ENCODE measurements at places on chromosomes 7 and 10. TPM values are rescaled to one million over a fixed set of nuclear protein-coding genes. Genes with fewer than 3 reads are reported as not detected.

GRCh38 chr7:155763122-155763521, 49.1 kb downstream of the SHH start:
- H3K27me3 ChIP-seq: no peaks in the 10 kb centered on the region
- no peaks in the 10 kb centered on the region for H3K36me3 ChIP-seq
- H3K4me1 ChIP-seq: no peaks in the 10 kb centered on the region
- H3K27ac ChIP-seq: no peak overlapping the region
- no peak overlapping the region for H3K4me3 ChIP-seq

Gene OR13A1
- 0.79 TPM for total RNA-seq

GRCh38 chr7:66193146-66193725, 11.9 kb upstream of the TPST1 start:
- H3K4me1 ChIP-seq: no peaks in the 10 kb centered on the region
- H3K4me3 ChIP-seq: no peak overlapping the region
- DNase-seq: no peak
- H3K27ac ChIP-seq: no peak overlapping the region

DNA sequence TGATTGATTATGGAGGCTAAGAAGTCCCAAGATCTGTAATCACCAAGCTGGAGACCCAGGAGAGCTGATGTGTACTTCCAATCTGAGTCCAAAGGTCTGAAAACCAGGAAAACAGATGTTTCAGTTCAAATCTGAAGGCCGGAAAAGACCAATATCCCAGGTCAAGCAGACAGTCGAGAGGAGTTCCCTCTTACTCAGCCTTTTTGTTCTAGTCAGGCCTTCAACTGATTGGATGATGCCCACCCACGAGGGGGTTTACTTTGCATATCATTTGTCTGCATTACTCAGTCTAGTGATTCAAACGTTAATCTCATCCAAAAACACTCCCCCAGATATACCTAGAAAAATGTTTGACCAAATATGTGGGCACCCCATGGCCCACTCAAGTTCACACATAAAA, 7.4 kb upstream of the ARID5B start:
- no peak overlapping the region for H3K4me3 ChIP-seq
- no peak for DNase-seq
- peaks cover 9% of the 10 kb centered on the region for H3K4me1 ChIP-seq
- no peaks in the 10 kb centered on the region for H3K36me3 ChIP-seq
- no peak overlapping the region for H3K27ac ChIP-seq

- no peaks in the 10 kb centered on the region for H3K4me1 ChIP-seq
- no peaks in the 10 kb centered on the region for H3K27me3 ChIP-seq
These were observed 49.9 kb downstream of the ARMC3 start for GRCh38 chr10:22977751-22978150.

Gene OR6B1
- total RNA-seq: 1.4 TPM

Gene GRM3
- 0.47 TPM for total RNA-seq

Gene UNCX
- total RNA-seq: not detected

Gene GIGYF1
- 106 TPM for total RNA-seq

- no peaks in the 10 kb centered on the region for H3K36me3 ChIP-seq
- H3K4me3 ChIP-seq: no peak overlapping the region
- H3K4me1 ChIP-seq: no peaks in the 10 kb centered on the region
- no peak for DNase-seq
- no peak overlapping the region for H3K27ac ChIP-seq
These were observed 434.8 kb downstream of the LRMDA start for GRCh38 chr10:75866300-75866625.

GRCh38 chr7:91265693-91266066, 1.4 kb downstream of the FZD1 start:
- DNase-seq: no peak
- H3K27ac ChIP-seq: peak overlapping the region; percentile 96
- no peaks in the 10 kb centered on the region for H3K36me3 ChIP-seq
- H3K4me3 ChIP-seq: peak overlapping the region; percentile 82
- peaks cover 10% of the 10 kb centered on the region for H3K4me1 ChIP-seq

GRCh38 chr7:117111535-117111934, 158.2 kb downstream of the ST7 start:
- no peaks in the 10 kb centered on the region for H3K27me3 ChIP-seq
- H3K27ac ChIP-seq: no peak overlapping the region
- no peaks in the 10 kb centered on the region for H3K36me3 ChIP-seq
- no peak for DNase-seq
- no peaks in the 10 kb centered on the region for H3K4me1 ChIP-seq

- no peaks in the 10 kb centered on the region for H3K4me1 ChIP-seq
- peak; percentile 22 for DNase-seq
- H3K4me3 ChIP-seq: no peak overlapping the region
These were observed 21.7 kb upstream of the MALSU1 start for GRCh38 chr7:23277359-23277989.

Gene TRIM74
- total RNA-seq: 7.3 TPM

DNA sequence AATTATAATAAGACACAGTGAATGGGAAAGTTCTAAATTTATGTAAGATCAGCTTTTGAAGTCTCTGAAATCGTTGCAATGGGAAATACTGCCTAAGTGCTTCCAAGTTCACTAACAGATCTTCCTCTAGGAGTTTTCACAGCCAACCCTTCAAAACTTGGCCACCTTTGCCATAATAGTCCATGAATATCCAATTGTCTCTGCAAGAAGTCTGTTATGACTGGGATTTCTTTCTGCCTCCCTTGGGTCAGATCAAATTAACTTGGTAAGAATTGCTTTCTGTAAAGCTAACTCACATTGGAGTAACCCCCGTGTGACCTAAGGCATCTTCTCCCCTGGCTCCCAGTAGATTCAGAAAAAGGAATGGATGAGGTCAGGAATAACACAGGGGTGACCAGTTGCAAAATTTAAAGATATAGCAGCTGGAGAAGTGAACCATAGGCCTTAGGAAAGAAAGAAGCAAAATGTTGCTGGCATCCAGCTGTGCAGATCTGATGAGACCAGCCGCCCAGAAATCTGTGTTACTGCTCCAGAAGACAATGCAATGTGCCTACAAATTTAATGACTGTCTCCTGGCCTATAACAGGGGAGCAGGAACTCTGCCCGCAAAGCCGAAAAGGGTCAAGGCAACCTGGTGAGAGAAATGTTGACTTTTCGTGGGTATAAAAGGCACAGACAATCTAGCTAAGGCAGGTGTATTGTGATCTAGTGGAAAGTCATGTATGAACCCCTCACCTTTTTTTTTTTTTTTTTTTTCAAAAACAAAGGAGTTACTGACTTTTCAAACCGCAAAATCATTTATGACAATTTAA, 7.5 kb upstream of the OPTN start:
- H3K36me3 ChIP-seq: no peaks in the 10 kb centered on the region
- no peak overlapping the region for H3K27ac ChIP-seq
- H3K4me1 ChIP-seq: peaks cover 6% of the 10 kb centered on the region
- DNase-seq: no peak
- no peaks in the 10 kb centered on the region for H3K27me3 ChIP-seq

Gene ZNF248
- total RNA-seq: 25.2 TPM

Gene CHST3
- total RNA-seq: 218 TPM

GRCh38 chr7:106258789-106259188, 26.0 kb downstream of the NAMPT start:
- peaks cover 2% of the 10 kb centered on the region for H3K36me3 ChIP-seq
- H3K4me1 ChIP-seq: no peaks in the 10 kb centered on the region
- no peaks in the 10 kb centered on the region for H3K27me3 ChIP-seq
- H3K4me3 ChIP-seq: no peak overlapping the region
- no peak for DNase-seq
